T-helper 2 cell treated with Interferon-gamma antibody and Interleukin-4, amounts not matched to agents 100 ng/mL and 5 ng/mL, for 36 hours (primary cell): ENCODE measurements at places on chromosomes 7 and 10. TPM values are rescaled to one million over a fixed set of nuclear protein-coding genes. Genes with fewer than 3 reads are reported as not detected.

Gene CALHM3
- total RNA-seq = 0.14 TPM in 1 of 2 replicates, not detected in the other

Gene ARHGEF35
- total RNA-seq = 3.6 and 3.9 TPM in 2 replicates

Gene C1QL3
- not detected in 2 replicates for total RNA-seq

Gene PDE6C
- total RNA-seq = not detected in 2 replicates
